ENCODE measurements at places on chromosomes 1 and 21.

GRCh38 chr1:156346636-156347035 is 8.3 kb downstream of the TSACC start:
- DNase-seq = no peak

GRCh38 chr1:223667484-223668182 is 2.1 kb upstream of the CAPN8 start:
- DNase-seq = no peak

- no peak for DNase-seq
These were observed 618 bp downstream of the C1orf226 start for GRCh38 chr1:162381941-162382750.

GRCh38 chr1:206488466-206488865 is 18.2 kb downstream of the IKBKE start:
- no peak for DNase-seq

GRCh38 chr1:172482044-172482443 is 38.2 kb upstream of the PIGC start:
- DNase-seq = no peak

DNA sequence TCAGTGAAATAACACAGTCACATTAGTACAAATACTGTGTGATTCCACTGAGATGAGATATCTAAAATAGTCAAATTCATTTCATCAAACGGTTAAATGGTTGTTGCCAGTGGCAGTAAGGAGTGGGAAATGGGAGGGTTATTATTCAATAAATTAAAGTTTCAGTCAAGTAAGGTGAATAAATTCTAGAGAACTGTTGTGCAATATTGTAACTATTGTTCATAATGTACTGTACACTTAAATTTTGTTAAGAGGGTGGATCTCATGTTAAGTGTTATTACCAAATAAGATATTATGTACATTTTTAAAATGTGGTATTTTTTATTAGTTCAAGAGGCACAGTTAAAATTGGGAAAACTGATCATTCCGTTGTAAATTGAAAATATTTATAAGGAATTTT is 463.3 kb upstream of the BRINP3 start:
- no peak for DNase-seq

GRCh38 chr1:196857188-196857587 is 30.7 kb upstream of the CFHR4 start:
- DNase-seq = no peak

DNA sequence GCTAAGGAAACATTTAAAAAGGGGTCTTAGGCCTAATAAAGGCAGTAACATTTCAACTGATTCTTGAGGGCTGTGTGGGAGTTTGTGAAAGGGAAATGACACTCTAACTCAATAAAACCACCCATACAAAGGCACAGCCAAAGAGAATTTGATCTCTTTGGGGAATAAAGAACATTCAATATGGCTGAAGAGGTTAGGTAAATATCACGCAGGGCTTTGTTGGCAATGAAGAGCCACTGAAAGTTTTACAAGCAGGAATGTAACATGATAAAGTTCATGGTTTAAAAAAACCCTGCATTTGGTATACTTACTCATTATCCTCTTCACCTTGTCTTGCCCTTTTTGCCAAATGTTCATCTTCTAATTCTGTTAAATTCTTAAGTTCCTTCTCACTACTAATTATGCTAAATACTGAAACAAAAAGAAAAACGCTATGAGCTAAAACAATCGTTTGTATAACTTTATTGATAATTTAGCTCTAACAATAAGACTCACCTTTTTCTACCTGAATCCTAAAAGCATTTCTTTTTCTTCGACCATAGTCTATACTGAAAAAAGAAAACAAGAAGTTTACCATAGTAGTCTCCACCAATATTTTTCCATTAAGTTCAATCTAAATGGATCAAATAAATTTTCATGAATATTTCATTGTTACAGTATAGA is 12.5 kb downstream of the NVL start:
- no peak for DNase-seq

GRCh38 chr1:8351693-8352470 is 34.0 kb downstream of the SLC45A1 start:
- no peak for DNase-seq

DNA sequence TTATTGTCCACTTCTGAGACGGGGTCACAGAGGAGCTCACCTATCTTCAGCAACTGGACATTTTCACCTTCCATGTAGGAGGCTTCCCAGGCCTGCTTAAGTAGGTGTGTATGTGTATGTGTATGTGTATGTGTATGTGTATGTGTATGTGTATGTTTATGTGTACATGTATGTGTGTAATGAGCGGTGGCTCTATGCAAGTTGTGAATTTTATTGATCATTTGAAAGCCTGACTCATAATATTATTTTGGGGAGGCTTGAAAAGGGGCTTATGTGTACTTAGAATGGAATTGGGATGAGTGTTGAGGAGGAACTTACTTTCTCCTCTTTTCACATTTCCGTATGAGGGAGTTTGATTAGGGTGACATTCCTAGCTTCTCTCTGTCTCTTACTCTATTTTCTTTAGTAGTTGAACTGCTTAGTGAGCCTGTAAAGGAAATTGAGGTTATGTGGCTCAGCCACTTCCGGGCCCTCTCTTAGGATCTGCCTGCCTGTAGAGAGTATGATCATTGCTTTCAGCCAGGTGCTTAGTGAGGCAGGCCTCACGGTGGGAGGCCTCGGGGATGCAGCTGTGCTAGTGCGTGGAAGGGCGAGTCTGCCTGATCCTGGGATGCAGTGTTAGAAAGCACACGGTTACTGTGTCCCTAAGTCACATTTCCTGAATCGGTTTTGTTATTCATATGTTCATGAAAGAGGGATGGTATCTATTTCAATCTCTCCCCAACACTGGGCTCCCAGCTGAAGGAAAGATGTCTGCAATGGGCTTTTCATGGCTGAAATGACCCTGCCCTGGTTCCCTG is 61.0 kb downstream of the IER5 start:
- peak; percentile 85 for DNase-seq

DNA sequence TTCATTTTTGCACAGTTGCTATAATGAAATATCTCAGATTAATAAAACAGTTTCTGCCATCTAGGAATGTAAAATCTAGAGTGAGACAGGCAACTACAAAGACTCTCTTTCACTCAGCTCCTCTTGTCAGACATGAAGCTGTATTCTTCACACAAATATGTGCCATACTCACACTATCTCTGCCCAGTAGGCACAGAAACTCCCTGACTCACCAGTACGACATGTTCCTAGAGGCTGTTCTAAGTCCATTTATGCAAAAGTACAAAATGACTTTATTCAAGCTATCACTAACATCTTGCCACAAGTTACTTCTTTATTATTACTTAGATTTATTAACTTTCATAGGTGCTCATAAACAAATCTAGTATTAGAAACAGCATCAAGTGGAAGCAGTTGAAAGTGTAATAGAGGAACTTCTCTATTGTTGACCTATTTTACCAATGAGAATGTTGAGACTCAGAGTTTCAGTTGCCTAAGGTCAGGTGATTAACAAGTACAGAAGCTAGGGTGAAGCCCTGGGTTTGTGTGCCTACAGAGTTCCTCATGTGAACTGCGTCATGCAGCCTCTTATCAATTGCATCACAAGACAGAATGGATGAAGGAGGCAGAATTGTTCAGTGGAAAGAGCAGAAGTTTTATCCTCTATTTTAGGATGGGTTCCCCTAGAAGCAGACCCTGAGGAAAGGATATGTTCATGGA is 98.9 kb downstream of the RGS2 start:
- DNase-seq = no peak

DNA sequence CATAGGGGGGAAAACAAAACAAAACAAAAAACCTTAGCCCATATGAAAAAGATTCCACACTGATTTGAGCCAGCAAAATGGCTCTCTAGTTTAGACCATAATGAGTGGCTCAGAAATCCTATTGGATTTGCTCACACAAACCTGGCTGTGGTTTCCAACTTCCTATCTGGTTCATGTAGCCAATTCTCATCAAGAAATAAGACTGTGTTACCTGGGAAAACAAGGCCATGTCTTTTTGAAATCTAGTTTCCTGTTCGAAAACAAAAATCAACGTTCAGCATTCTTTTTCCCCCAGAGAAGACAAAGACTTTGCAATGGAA is 69.2 kb downstream of the TBX15 start:
- DNase-seq = no peak

DNA sequence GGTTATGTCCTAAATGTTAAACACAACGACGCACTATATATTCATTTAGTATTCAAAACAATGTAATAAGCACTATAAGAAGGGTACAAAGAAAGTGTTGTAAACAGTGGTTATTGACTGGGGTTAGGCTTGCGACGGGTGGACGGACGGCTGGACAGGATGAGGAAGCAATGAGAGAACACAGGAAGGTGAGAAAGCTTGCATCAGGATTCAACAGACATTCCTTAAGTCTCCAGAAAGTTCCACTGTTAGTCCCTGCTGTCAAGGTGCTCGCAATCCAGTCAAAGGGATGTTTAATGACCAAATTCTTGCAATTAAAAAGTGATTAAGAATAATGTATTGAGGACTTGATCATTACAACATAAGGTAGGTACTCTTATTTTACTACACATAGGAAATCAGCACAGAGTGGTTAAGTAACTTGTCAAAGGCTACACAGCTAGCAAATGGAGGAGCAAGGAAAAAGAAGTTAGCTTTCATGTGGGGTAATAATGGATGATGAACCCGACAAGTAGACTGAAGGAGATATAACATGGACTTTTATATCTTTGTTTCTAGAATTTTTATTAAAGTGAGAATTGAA is 994 bp upstream of the ACBD6 start:
- DNase-seq = no peak

DNA sequence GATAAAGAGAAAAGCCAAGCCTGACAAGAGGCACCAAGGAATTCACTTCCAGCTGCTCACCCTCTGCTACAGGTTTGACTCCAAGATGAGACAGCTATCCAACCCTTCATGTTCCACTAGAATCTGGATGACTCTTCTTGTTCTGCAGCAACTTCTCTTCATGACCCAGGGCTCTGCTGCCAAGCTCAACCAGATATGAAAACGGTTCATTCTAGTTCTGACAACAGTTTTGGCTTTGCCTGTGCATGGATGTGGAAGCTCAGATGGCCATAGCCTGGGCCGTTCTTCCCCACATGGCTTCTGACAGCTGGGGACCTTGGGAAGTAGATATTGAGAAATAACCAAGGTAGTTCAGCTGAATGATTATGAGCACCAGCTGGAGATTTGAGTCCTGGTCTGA is 13.7 kb downstream of the PI4KB start:
- DNase-seq = no peak

- DNase-seq = no peak
These were observed 277.4 kb downstream of the ZNF648 start for GRCh38 chr1:181784039-181784683.

GRCh38 chr1:197914510-197914909 is 2.7 kb upstream of the LHX9 start:
- no peak for DNase-seq

GRCh38 chr1:19629357-19629756 is 14.8 kb upstream of the NBL1 start:
- no peak for DNase-seq

GRCh38 chr1:3718764-3719163 is 33.5 kb upstream of the CCDC27 start:
- DNase-seq = no peak

GRCh38 chr1:45198185-45198584 is 8.2 kb downstream of the ZSWIM5 start:
- no peak for DNase-seq

GRCh38 chr1:232992227-232992626 is 41.8 kb downstream of the NTPCR start:
- no peak for DNase-seq

- no peak for DNase-seq
These were observed 174.6 kb downstream of the USH2A start for GRCh38 chr1:216248628-216249027.

DNA sequence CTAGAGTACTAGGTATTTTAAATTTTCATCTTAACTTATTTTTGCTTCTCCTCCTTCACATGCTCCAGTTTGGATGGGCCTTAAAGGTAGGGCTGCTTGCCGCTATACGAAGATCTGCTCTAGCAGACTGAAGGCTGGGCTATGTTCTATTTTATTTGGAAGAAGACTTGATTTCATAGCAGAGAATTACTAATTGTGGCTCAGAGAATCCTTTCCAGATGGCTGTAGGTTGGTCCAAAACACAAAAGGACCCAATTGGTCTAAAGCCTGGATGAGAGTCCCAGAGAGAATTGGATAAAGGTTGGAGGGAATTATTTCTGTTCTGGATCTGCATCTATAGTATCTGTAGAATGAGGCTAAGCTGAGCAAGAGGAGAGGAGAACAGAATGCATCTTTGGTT is 719.4 kb upstream of the PTBP2 start:
- no peak for DNase-seq

DNA sequence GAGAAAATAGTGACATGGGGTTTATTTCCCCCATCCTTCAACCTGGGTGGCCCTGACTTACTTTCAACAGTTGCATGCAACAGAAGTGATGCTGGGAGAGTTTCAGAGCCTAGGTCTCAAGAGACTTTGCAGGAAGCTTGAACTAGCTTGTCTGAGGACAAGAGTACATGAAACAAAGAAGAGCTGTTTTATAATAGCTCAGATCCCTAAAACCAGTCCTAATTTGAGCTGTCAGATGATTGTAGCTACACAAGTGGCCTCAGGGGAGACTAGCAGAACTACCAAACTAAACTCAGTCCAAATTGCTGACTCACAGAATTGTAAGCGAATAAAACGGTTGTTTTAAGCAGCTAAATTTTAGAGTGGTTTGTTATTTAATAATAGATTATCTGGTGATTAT is 17.1 kb downstream of the RC3H1 start:
- no peak for DNase-seq

DNA sequence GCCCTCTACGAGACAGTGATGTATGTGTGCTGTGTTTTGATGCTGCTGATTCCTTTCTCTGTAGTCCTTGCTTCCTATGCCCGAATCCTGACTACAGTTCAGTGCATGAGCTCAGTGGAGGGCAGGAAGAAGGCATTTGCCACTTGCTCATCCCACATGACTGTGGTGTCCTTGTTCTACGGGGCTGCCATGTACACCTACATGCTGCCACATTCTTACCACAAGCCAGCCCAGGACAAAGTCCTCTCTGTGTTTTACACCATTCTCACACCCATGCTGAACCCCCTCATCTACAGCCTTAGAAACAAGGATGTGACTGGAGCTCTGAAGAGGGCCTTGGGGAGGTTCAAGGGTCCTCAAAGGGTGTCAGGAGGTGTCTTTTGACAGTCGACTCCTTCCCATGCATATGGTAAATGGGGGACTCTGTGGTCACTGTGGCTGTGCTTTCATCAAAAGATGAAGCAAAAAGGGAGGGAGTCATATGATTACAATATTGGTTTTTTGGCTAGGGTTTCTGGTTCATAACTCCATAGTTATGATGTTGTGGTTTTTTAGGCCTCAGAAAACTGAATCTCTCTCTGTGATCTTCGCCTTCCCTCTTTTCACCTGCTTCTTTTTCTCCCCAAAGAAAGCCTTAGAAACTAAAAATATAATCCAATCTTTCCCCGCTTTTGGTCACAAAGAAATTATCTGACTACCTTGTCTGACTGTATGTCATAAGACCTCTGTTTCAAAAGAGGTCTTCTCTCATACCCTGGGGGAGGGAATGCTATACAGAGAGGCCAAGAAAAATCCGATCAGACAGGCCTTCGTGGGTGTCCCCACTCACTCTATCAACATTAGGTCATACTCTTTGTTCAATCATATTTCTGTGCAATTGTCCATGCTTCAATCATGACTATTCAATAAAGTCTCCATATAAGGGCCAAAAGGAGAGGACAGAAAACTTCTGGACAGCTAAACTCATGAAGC is 4.2 kb downstream of the OR2T1 start:
- peak; percentile 6 for DNase-seq

- DNase-seq = peak; percentile 15
These were observed 134.8 kb downstream of the SETD4 start for GRCh38 chr21:35925497-35925896.

All from activated CD4-positive, alpha-beta T cell treated with anti-CD3 and anti-CD28 coated beads, Interleukin-2, amount 50 U/mL, for 16 hours (primary cell).